ENCODE measurements at places on chromosomes 13 and 19. TPM values are rescaled to one million over a fixed set of nuclear protein-coding genes. Genes with fewer than 3 reads are reported as not detected.
A peak's percentile ranks its signal among the peaks of the same experiment; 100 is the strongest.

DNA sequence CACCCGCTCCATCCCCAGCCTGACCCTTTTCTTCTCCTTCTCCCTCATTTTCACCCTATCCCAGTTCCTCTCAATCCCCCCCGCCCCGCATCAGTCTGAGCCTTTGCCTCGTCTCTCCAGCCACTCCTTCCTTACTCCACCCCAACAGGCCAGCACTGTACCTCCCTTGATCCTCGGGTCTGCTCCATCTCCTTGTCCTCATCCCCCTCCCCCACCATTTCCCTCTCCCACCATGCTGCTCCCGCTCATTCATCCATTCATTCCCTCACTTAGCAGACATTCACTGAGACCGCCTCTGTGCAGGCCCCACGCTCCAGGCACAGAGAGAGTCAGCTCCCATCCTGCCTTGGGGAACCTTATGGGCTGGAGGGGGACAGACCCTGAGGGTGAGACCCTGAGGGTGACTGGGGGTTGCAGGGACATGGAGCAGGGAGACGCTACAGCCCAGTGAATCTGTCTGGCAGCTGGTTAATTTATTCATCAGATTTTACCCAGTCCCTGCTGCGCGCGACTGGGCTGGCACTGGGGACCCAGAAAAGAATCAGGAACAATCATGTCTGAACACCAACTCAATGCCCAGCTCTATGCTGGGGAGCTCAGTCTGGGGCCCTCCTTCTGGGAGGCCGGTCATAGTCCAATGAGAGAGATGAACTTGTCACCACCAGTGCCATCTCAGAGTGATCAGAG is 881 bp downstream of the ARHGAP33 start:
- H3K36me3 ChIP-seq = no peaks in the 10 kb centered on the region
- no peak overlapping the region for H3K27ac ChIP-seq
- DNase-seq = no peak
- H3K4me3 ChIP-seq = no peak overlapping the region

The IL27RA gene
- total RNA-seq = 2.4 TPM

The TMPRSS9 gene
- total RNA-seq = 0.78 TPM

DNA sequence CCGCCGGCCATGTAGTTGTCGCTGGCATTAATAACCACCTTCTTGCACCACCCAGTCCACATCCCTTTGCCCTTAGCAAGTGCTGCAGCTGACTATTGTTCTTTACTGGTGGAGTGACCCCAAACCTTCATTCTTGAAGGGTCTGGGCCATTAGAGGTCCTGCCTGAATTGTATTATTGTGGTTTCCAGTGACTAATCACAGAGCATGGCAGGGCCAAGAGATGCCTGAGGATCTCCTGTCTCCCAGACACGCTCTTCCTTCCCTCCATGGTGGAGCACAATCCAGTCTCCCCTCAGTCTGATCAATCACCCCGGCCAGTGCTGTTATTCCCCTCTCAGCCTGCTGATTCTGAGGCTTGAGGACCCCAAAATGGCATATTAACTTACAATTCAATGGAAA is 39.0 kb downstream of the C1QTNF9 start:
- no peak overlapping the region for H3K4me3 ChIP-seq
- no peak overlapping the region for H3K27ac ChIP-seq
- no peak for DNase-seq
- no peaks in the 10 kb centered on the region for H3K36me3 ChIP-seq
- no peaks in the 10 kb centered on the region for H3K4me1 ChIP-seq

DNA sequence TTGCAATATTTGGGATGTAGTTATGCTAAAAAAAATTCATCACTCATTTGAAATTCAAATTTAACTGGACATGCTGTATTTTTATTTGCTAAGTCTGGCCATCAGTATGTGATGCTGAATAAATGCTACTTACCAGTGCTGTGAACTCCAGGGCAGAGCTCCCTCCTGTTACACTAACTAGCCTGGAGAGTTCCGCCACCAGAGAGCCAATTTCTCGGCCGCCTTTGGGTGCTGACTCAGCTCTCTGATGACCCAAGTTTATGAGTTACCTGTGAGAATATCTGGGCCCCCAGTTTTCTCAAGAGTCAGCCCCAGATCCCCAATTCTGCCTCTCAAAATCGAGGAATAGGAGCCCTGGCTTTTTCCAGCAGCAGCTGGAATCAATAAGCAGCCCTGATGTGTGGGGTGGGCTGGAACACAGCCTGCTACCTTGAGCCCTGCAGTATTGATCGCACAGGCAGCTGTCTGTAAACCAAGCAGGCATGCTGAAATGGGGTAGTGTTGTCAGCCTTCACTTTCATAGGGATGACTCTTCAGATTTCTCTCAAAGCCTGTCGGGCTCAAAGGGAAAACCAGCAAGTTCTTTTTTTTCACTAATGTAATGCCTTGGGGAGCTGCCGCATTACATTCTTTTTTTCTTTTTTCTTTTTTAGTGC is 113.7 kb downstream of the DNAJC15 start:
- no peaks in the 10 kb centered on the region for H3K4me1 ChIP-seq
- no peaks in the 10 kb centered on the region for H3K27me3 ChIP-seq
- no peaks in the 10 kb centered on the region for H3K36me3 ChIP-seq
- no peak overlapping the region for H3K4me3 ChIP-seq
- no peak for DNase-seq

DNA sequence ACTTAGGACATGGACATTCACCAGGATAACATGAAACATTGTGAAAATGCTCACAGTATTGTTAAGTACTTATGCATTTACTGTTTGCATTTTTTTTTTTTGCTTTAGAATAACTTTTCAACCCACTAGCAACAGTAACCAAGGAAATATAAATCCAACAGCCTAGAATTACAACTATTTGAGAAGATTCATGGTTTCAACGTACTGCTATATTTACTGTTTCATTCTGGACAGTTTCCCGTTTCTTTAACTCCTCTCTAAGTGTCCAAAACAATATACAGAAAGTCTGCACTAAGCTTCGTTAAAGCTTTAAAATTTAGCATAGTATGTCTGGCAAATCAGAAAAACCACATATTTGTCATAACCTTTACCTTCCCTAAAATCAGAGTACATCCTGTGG is 2.7 kb downstream of the SMAD9 start:
- peaks cover 52% of the 10 kb centered on the region for H3K4me1 ChIP-seq
- no peak for DNase-seq
- no peaks in the 10 kb centered on the region for H3K36me3 ChIP-seq
- H3K27me3 ChIP-seq = no peaks in the 10 kb centered on the region

The GNG14 gene
- total RNA-seq = not detected

- H3K27me3 ChIP-seq = no peaks in the 10 kb centered on the region
- H3K4me1 ChIP-seq = peaks cover 7% of the 10 kb centered on the region
- H3K4me3 ChIP-seq = peak overlapping the region; percentile 16
- no peak overlapping the region for H3K27ac ChIP-seq
- H3K36me3 ChIP-seq = no peaks in the 10 kb centered on the region
- peak; percentile 45 for DNase-seq
Observed at GRCh38 chr19:30692181-30692811, 320.1 kb downstream of the ZNF536 start.

DNA sequence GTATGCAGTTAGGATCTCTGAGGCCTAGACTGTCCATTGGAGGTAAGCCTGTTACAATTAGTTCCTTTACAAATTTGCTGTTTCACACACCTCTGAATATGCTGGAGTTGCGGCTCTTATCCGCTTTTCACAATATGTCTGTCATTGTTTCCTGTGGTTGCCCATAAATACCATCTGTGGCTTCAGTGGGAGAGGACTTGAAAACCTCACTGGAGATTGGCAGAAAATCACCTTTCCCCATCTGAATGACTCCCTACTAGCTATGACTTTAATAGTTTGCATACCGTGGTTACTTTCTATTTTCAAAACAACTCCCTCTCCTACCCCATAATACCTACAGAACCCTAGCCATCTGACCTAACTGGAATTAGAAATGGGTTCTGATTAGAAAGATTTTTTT is 454.3 kb downstream of the PCDH17 start:
- H3K36me3 ChIP-seq = no peaks in the 10 kb centered on the region

- H3K4me3 ChIP-seq = no peak overlapping the region
- no peaks in the 10 kb centered on the region for H3K36me3 ChIP-seq
- no peaks in the 10 kb centered on the region for H3K27me3 ChIP-seq
- H3K27ac ChIP-seq = peak overlapping the region; percentile 80
- DNase-seq = peak; percentile 95
Observed at GRCh38 chr19:18049385-18049784, 37.3 kb downstream of the IL12RB1 start.

The CYP4F11 gene
- total RNA-seq = 39.5 TPM

GRCh38 chr19:45773384-45773783 is 4.3 kb upstream of the SIX5 start:
- no peak for DNase-seq
- peaks cover 19% of the 10 kb centered on the region for H3K36me3 ChIP-seq
- H3K27me3 ChIP-seq = no peaks in the 10 kb centered on the region
- no peak overlapping the region for H3K4me3 ChIP-seq
- H3K27ac ChIP-seq = no peak overlapping the region
- H3K4me1 ChIP-seq = peaks cover 6% of the 10 kb centered on the region

DNA sequence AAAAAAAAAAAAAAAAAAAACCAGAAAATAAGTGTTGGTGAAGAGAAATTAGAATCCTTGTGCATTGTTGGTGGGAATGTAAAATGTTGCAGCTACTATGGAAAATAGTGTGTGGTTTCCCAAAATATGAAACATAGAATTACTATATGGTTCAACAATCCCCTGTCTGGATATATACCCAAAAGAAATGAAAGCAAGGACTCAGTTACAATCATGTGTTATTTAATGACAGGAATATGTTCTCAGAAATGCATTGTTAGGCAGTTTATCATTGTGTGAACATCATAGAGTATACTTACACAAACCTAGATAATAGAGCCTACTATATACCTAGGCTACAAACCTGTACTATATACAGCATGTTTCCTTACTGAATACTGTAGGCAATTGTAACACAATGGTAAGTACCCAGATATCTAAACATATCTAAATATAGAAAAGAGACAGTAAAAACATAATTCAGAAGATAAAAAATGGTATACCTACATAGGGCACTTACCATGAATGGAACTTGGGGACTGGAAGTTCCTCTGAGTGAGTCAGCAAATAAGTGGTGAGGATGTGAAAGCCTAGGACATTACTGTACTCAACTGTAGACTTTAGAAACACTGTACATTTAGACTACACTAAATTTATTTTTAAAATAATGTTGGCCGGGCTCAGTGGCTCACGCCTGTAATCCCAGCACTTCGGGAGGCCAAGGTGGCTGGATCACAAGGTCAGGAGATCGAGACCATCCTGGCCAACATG is 25.7 kb upstream of the SLC7A1 start:
- H3K4me1 ChIP-seq = no peaks in the 10 kb centered on the region
- no peak for DNase-seq
- no peak overlapping the region for H3K4me3 ChIP-seq

GRCh38 chr13:97367016-97367822 is 66.8 kb upstream of the RAP2A start:
- no peaks in the 10 kb centered on the region for H3K36me3 ChIP-seq
- H3K4me3 ChIP-seq = no peak overlapping the region
- peaks cover 4% of the 10 kb centered on the region for H3K4me1 ChIP-seq
- H3K27ac ChIP-seq = peak overlapping the region; percentile 36

The SLC25A42 gene
- total RNA-seq = 31.2 TPM

GRCh38 chr13:75440100-75440499 is 41.9 kb downstream of the TBC1D4 start:
- H3K4me1 ChIP-seq = peaks cover 27% of the 10 kb centered on the region
- H3K27ac ChIP-seq = no peak overlapping the region
- DNase-seq = no peak
- H3K36me3 ChIP-seq = no peaks in the 10 kb centered on the region
- no peaks in the 10 kb centered on the region for H3K27me3 ChIP-seq

GRCh38 chr13:113949546-113949945 is 24.3 kb downstream of the C13orf46 start:
- H3K27ac ChIP-seq = no peak overlapping the region
- no peaks in the 10 kb centered on the region for H3K36me3 ChIP-seq
- no peaks in the 10 kb centered on the region for H3K27me3 ChIP-seq
- H3K4me1 ChIP-seq = no peaks in the 10 kb centered on the region

Measured in thyroid gland (tissue), 4 donors.